ENCODE measurements at places on chromosomes 11 and 22. TPM values are rescaled to one million over a fixed set of nuclear protein-coding genes. Genes with fewer than 3 reads are reported as not detected.
A peak's percentile ranks its signal among the peaks of the same experiment; 100 is the strongest.

DNA sequence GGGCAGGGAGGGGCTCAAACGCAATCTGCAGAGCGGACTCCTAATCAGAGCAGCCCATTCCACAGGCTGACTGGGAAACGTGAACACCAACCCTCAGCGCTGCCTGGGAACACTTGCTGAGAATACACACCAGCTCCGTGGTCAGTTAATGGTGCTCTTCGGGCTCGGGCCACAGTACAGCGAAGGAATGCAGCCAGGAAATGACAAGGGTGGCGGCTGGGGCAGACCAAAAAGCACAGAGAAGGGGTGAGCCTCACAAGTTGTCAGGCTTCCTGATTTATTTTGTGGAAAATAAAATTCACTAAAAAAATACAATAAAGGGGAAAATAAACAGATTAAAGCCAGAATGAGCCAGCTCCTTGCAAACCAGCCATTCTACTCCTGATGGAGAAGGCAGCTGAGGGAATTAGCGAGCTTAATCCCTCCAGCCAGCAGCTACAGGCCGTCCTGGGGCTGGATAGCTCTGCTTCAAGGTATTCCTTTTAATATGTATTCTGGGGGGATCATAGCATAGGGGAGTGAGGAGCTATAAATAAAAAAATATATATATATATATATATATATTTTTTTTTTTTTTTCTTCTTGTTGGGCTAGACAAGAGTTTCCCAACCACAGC is 165.5 kb upstream of the NTM start:
- no peak overlapping the region for H3K4me3 ChIP-seq
- H3K36me3 ChIP-seq = no peaks in the 10 kb centered on the region
- peaks cover 4% of the 10 kb centered on the region for H3K27me3 ChIP-seq
- no peak for DNase-seq
- no peaks in the 10 kb centered on the region for H3K4me1 ChIP-seq

DNA sequence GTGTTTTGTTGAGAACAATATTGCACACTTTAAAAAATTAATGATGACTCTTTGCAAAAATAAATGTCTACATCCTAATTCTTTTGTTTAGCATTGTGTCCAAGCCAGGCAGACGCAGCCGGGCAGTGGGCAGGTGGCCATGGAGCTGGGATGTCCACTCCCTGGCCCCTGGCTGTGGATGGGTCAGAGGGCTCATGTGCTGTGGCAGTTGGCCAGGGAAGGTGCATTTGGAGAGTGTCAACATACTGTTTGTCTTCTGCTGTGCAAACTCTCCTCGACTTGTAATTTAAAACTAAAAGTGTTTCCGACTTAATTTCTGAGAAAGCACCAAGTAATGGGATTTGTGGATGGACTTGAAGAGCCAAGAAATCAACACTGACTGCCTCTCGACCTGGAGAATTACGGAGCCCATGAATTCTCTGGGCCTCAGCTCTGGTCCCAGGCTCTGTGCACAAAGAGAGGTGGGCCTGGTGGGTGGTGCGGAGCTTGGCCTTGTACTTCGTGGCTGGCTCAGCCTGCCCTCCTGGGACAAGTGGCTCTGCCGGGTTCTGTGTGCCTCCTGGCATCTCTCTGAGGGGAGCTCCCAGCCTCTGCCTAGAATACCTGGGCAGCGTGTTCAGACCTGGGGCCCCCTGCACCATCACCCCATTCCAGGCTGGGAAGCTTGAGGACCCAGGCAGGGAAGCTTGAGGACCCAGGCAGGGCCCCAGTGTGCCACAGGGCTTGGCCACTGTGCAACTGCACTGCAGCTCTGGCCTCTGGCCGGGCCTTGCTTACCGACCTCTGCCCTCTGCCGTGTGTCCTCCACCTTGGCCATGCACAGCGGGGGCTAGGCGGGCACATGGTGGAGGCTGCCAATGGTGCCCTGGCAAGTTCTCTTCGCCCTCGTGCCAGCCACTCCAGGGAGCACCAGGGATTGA is 46.4 kb downstream of the RTN4R start:
- no peak for DNase-seq
- no peaks in the 10 kb centered on the region for H3K36me3 ChIP-seq
- H3K4me3 ChIP-seq = no peak overlapping the region
- H3K27ac ChIP-seq = no peak overlapping the region
- no peaks in the 10 kb centered on the region for H3K4me1 ChIP-seq
- no peaks in the 10 kb centered on the region for H3K27me3 ChIP-seq

KRTAP5-1 gene
- total RNA-seq = not detected

NPTXR gene
- 11.3 TPM for total RNA-seq

DNA sequence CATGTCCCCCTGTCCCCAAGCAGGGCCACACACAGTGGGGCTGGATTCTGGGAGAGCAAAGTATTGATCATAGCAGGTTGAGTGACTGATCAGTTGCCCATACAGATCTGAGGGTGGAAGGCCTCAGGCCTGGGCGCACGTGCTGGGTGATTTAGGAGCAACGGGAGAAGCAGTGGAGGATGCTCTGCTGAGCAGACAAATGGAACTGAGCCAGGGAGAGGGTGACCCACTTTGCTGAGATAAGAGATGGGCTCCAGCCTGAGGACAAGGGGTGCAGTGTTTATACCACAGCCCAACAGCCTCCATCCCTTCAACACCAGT is 15.0 kb downstream of the GNAZ start:
- peaks cover 3% of the 10 kb centered on the region for H3K4me1 ChIP-seq
- no peak for DNase-seq
- H3K36me3 ChIP-seq = no peaks in the 10 kb centered on the region
- H3K27me3 ChIP-seq = no peaks in the 10 kb centered on the region
- no peak overlapping the region for H3K4me3 ChIP-seq
- H3K27ac ChIP-seq = no peak overlapping the region

DNA sequence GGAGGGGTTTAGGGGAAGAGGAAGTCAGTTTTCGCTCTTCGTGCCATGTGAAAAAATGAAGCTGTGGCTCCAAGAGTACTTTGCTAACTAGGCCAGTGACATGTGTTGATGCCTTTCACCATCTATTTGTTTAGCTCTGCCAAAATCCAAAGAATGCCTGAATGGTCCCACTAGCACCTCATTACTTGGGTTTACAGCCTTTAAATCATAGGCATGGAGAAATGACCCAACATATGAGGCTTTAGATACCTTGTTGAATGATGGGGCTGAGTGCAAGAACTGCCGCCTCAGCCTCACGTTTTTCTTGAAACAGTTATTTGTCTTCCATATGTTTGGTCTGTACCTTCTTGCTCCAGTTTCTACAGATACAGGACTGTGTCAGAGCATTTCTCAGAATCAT is 8.3 kb downstream of the RBM4 start:
- H3K4me1 ChIP-seq = peaks cover 87% of the 10 kb centered on the region
- H3K4me3 ChIP-seq = peak overlapping the region; percentile 90
- no peak overlapping the region for H3K27ac ChIP-seq
- peaks cover 60% of the 10 kb centered on the region for H3K36me3 ChIP-seq

All from naive thymus-derived CD8-positive, alpha-beta T cell (primary cell).